ENCODE measurements at places on chromosomes 1 and 21.
A peak's percentile ranks its signal among the peaks of the same experiment; 100 is the strongest.

DNA sequence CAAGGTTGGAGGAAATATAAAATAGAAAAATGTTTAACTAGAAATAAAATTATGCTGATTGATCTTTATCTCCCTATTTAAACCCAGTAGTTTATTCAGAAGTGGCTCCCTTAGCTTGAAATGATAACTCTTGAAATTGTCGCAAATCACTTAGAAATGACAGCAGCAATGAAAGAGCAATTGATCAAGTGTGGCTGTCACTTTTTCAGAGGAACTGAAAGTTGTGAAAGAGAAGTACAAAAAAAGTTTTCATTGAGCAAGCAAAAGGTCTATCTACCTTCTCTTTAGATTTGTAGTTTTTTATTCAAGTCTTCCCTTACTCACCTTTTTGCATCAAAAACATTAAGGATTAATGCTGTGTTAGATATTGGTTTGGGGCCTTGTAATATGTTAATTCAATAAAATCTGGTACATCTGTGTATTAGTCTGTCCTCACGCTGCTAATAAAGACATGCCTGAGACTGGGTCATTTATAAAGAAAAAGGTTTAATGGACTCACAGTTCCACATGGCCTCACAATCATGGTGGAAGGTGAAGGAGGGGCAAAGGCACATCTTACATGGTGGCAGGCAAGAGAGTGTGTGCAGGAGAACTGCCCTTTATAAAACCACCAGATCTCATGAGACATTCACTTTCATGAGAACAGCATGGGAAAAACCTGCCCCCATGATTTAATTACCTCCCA, 48.3 kb downstream of the LRRC8C start:
- H3K36me3 ChIP-seq: no peaks in the 10 kb centered on the region
- H3K27ac ChIP-seq: no peak overlapping the region
- no peak for DNase-seq
- H3K4me3 ChIP-seq: no peak overlapping the region

DNA sequence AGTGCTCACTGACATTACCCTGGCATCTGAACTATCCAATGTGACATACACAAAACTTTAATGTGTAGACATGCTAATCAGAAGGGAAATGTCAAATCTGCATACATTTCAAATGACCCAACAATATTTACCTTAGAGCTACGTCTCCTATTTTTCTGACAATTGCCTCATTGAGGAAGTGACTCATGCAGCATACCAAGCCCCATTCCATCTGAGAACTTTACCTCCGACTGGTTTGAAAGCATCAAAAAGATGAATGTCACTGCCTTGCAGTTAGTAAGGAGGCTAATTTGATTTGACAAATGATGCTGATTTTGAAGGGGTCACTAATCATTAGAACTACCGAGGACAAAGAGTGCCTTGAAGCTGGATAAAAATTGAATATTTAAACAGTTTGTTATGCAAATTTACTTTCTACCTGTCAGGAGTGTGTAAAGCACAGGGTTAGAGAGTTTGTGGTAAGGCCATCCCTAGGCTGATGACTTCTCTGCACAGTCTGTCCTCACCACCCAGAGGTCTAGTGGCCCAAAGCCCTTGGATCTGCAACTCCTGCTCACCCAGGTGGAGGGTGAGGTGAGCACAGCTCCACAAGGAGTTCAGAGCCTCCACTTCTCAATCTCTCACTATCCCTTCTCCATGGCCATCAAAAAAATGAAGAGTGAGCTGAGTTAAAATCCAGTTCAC, 500.3 kb upstream of the C1orf87 start:
- no peaks in the 10 kb centered on the region for H3K36me3 ChIP-seq
- peak; percentile 33 for DNase-seq
- peak overlapping the region; percentile 95 for H3K27ac ChIP-seq
- H3K4me1 ChIP-seq: peaks cover 56% of the 10 kb centered on the region
- H3K4me3 ChIP-seq: no peak overlapping the region
- H3K27me3 ChIP-seq: no peaks in the 10 kb centered on the region

DNA sequence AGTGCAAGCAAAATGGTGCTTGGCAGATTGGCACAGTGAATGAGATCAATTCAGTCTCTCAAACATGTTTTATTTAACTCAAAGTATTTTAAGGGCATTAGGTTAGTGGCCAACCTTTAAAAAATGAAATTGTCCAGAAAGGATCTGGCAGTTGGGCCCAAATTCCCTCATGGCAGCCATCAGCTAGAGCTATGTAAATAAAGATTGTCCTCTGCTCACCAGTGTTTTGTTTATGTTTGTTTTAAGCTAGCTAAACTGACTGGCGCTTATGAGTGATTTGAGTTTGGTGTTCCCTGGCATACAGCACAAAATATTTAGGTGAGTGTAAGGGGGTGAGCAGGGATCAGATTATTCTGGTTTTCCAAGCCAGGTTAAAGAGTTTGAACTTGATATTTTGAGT, 18.1 kb downstream of the HDAC1 start:
- peaks cover 19% of the 10 kb centered on the region for H3K4me1 ChIP-seq
- DNase-seq: no peak
- H3K4me3 ChIP-seq: no peak overlapping the region
- no peak overlapping the region for H3K27ac ChIP-seq

DNA sequence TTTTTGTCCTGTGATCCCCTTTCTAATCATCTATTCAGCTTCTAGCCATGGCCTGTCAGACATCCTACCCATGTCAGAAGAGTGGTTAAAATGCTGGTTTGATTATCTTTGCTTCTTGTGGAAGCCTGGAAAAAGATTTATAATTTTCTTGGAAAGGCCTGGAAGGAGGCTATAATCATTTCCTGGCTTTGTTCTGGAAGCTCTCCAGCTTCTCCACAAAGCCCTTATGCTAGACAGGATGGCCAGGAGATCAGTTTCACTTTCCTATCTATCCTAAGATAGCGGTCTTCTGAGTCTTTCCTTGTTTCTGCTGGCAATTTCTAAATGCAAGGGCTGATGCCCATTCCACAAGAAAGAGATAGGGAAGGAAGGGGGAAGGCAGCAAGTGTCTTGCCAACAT, 90.9 kb upstream of the SLC44A3 start:
- peak overlapping the region; percentile 12 for H3K27ac ChIP-seq
- H3K36me3 ChIP-seq: no peaks in the 10 kb centered on the region
- H3K27me3 ChIP-seq: no peaks in the 10 kb centered on the region
- DNase-seq: no peak

DNA sequence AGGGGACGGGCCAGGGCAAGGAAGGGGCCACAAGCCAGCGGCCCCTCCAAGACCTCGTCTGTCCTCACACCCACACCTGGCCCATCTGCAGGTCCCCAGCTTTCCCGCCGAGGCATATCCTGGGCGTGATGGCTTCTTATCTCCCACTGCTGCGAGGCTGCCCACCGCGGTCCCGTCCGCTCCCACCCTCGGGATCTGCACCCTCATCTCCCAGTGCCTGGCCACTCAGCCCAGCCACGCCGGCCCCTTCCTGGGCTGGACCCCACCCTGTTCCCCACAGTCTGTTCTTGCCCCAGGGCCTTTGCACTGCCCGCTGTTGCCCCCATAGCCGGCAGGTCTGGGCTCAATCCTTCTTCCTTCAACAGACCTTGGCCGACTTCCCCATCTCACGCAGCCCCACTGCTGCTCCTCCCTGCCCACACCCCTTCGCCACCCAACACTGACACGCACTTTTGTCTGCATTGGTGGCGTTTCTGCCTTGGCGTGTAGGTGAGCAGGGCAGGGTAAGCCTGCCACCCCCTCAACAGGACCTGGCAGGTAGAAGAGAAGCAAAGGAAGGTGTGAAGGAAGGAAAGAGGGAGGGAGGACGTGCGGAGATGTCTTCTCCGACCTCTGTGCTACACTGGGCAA, 4.4 kb upstream of the TTC34 start:
- H3K4me3 ChIP-seq: no peak overlapping the region
- DNase-seq: peak; percentile 93
- no peaks in the 10 kb centered on the region for H3K4me1 ChIP-seq
- no peak overlapping the region for H3K27ac ChIP-seq
- H3K27me3 ChIP-seq: no peaks in the 10 kb centered on the region

DNA sequence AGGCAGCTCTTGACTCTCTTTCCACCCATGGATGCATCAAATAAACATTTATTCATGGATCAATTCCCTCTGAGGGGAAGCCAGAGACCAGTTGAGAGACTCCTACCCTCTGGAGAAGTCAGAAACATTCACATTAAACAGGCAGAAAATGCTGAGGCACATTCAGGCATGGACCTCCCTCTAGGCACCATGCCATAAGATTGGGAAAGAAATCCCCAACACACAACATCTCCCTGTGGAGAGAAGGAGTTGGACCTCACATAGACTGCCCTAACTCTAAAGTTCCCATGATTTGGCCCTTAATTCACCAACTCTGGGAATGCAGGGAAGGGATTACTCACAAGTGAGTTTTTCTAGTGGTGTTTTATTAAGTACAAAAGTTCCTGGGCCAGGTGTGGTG, 415.3 kb upstream of the C1orf87 start:
- DNase-seq: no peak
- H3K4me1 ChIP-seq: peaks cover 12% of the 10 kb centered on the region
- no peaks in the 10 kb centered on the region for H3K27me3 ChIP-seq
- H3K4me3 ChIP-seq: no peak overlapping the region
- H3K36me3 ChIP-seq: peaks cover 4% of the 10 kb centered on the region

GRCh38 chr1:226002667-226003501, 3.7 kb upstream of the SDE2 start:
- no peak for DNase-seq
- no peaks in the 10 kb centered on the region for H3K27me3 ChIP-seq
- no peak overlapping the region for H3K27ac ChIP-seq
- peaks cover 1% of the 10 kb centered on the region for H3K36me3 ChIP-seq
- peaks cover 27% of the 10 kb centered on the region for H3K4me1 ChIP-seq

DNA sequence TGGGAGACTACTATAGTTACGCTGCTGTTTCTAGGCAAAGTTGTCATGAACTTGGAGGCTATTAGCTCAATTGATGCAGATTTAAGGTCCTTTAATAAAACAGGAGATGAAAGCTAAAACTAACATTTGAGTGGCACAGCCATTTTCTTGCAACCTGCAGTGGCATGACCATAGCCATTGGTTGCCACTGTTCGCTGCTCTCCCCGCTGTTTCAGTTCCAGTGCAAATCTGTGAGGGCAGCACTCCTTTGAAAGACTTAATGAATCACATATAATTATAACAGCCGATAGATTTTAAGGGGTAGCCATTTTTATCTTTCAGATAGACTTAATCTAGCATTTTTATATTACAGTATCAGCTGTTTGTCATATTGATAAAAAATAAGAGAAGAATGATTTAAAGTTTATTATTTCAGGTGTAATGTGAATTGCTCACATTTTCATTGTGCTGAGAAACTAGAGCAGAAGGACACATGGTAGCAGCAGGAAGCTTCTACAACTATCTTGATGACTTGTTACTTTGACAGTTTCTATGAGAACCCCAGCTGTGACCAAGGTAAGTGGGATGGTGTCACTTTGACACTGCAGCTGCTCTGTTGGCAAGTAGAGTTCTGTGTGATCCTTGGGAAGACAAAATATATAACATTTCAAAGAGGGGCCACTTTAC, 203.7 kb downstream of the PLA2G4A start:
- peaks cover 3% of the 10 kb centered on the region for H3K27me3 ChIP-seq
- no peak overlapping the region for H3K27ac ChIP-seq
- H3K4me1 ChIP-seq: no peaks in the 10 kb centered on the region
- no peaks in the 10 kb centered on the region for H3K36me3 ChIP-seq
- no peak for DNase-seq

DNA sequence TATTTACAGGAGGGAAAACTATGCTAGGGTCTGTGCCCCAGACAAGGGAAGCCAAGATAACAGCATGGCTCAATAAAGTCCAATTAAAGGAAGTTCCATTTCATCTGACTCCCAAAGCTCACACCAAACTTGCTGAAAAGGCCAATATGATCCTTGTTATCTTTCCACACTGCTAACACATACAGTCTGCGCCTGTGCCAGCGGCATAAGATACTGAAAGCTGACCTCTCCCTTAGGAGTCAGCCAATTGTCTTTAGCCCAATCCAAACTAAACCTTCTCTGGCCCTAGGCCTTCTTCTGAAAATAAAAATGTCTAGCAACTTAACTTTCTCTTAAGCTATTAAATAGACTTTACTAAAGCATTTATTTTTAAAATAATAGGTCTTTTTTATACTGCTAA, 179.0 kb upstream of the PLD5 start:
- no peak for DNase-seq
- no peaks in the 10 kb centered on the region for H3K4me1 ChIP-seq
- H3K4me3 ChIP-seq: no peak overlapping the region

- H3K36me3 ChIP-seq: peaks cover 2% of the 10 kb centered on the region
- no peak overlapping the region for H3K4me3 ChIP-seq
Measured at GRCh38 chr1:160558660-160559380, 20.5 kb downstream of the CD84 start.

DNA sequence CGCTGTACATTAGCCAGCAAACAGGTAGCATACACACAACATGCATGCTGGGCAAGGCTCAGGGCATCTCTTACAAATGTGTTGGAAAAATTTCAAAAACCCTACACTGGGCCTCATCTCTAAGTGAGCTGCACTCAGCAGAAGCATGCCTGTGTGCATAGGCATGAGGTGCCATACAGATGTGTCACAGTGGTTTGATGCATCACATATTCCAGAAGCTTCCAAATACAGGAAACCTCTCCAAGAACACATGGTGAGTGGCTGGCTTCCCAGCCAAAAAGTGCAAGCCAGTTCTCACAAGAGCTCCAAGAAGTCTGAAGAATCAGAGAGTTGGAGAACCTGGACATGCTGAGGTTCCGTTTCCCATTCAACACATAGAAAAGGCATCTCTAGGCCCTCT, 58.3 kb downstream of the CD46 start:
- H3K36me3 ChIP-seq: peaks cover 9% of the 10 kb centered on the region
- no peak overlapping the region for H3K4me3 ChIP-seq
- H3K27me3 ChIP-seq: no peaks in the 10 kb centered on the region
- peaks cover 31% of the 10 kb centered on the region for H3K4me1 ChIP-seq
- DNase-seq: no peak
- peak overlapping the region; percentile 58 for H3K27ac ChIP-seq

DNA sequence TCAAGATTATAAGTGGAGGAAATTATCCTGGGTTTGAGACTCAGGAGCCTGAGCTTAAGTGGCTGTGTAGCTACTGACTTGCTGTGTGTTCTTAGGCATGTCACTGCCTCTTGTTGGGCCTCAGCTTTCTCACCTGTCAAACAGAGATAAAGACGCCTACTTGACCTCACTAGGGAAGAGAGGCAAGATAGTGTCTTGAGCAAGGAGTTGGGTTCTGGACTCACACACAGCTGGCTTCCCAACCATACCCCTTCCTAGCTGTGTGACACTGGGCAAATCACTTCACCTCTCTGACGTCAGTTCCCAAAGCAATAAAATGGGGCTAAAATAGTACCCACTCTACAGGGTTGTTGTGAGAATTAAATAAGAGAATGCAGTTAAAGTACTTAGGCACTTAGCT, 11.6 kb upstream of the EPB41 start:
- DNase-seq: peak; percentile 8
- no peak overlapping the region for H3K27ac ChIP-seq
- H3K27me3 ChIP-seq: no peaks in the 10 kb centered on the region

DNA sequence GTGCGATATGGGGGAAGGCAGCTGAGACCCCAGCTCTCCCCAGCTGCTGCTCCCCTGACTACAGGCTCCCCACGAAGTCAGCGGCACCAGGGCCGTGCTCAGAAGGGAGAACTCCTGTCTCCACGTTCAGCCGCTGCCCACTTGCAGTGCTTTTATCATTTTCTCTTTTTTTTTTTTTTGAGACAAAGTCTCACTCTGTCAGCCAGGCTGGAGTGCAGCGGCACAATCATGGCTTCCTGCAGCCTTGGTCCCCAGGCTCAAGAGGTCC, 933 bp upstream of the FTCD start:
- no peaks in the 10 kb centered on the region for H3K36me3 ChIP-seq
- H3K4me1 ChIP-seq: no peaks in the 10 kb centered on the region
- H3K27ac ChIP-seq: no peak overlapping the region
- H3K4me3 ChIP-seq: no peak overlapping the region
- peak; percentile 71 for DNase-seq
